ENCODE measurements at places on chromosomes 11 and 22.
A peak's percentile ranks its signal among the peaks of the same experiment; 100 is the strongest.

- DNase-seq = no peak
These were observed 19.5 kb upstream of the CCDC83 start for GRCh38 chr11:85835729-85836128.

DNA sequence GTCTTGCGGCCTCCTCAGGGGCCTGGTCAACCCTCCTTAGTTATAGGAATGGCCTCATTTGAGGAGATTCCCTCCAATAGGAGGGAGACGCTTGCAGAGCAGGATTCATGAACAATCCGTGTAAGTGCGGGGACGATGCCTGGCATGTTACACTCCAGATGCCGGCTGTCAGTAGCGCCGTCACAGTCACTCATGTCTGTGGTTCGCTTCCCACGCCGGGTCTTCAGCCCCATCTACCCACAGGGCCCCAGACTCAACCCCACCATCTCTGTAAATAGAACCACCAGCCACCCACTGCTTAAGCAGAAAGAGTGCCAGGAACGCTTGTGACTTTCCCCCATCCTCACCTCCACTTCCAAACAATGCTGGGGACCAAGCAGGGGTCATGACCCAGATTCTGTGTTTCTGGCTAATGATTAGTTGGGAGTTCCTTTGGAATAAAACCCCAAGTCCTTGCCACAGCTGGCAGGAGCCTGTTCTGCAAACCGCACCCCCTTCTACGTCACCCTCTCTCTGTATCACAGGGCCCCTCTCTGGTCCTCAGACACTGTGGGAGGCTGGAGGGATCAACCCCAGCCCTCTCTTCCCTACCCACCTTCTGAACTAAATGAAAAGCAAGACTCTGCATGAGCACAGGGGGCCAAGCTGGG is 38.8 kb upstream of the TOLLIP start:
- no peak for DNase-seq

GRCh38 chr11:65719871-65720210 is 757 bp downstream of the RNASEH2C start:
- DNase-seq = no peak

- no peak for DNase-seq
These were observed 95.6 kb downstream of the AMBRA1 start for GRCh38 chr11:46498179-46498578.

- DNase-seq = no peak
These were observed 2.1 kb downstream of the ARHGAP42 start for GRCh38 chr11:100689141-100689540.

DNA sequence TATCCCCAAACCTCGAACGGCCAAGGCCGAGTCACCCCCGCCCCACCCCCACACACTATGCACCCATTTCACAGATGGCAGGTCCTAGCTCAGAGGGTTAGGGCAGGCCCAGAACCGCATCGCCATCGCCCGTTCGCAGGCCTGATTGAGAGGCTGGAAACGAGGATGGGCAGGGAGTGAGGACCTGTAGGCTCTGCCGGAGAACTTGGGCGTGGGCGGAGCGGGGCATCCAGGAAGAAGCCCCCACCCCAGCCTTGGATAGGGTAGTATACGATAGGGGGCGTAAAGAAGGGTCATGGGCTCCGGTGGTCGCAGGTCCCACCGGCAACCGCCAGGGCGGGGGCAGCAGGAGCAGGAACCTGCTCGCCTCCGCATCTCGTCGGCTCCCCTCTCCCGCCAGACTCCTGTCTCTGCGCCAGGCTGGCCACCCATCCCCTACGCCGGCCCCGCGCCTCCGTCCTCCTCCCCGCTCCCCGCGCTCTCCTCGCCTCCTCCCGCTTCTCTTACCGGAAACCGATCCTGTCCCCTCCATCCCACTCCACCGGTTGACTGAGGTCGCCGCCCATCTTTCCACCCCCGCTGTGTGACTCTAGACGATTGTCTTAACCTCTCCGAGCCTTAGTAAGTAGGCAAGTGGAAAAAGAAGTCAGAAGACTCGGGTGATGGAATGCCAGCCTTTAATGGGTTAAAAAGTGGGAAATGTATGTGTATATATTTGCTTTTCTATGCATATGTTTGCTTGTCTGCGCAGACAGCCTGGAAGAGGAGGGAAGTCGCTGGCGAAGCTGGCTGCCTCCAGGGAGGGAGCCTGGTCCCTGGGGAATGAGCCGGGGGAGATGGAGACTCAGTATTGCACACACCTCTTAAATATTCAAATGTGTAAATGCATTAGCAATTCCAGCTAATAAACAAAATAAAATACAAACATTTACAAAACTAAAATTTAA is 52.8 kb downstream of the CYTH4 start:
- DNase-seq = no peak

- no peak for DNase-seq
These were observed 1.3 kb upstream of the PATZ1 start for GRCh38 chr22:31347251-31348008.

GRCh38 chr11:92314499-92314898 is 89.9 kb downstream of the FAT3 start:
- no peak for DNase-seq

DNA sequence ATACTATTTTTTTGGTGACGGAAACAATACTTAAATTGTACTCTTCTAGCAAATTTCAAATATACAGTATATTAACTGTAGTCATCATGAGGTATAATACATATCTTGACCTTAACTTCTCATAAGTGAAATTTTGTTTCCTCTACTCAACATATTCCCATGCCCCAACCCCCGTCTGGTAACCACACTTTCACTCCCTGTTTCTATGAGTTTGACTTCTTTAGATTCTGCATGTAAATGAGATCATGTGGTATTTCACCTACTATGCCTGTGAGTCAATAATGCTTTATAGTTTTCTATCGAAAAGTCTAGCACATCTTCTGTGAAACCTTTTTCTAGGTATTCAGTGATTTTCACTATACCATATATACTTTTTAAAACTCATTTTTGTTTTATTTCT is 663.2 kb downstream of the CNTN5 start:
- no peak for DNase-seq

GRCh38 chr11:11971906-11972547 is 36.4 kb downstream of the DKK3 start:
- no peak for DNase-seq

- no peak for DNase-seq
These were observed 151.5 kb downstream of the CCDC34 start for GRCh38 chr11:27211370-27212127.

DNA sequence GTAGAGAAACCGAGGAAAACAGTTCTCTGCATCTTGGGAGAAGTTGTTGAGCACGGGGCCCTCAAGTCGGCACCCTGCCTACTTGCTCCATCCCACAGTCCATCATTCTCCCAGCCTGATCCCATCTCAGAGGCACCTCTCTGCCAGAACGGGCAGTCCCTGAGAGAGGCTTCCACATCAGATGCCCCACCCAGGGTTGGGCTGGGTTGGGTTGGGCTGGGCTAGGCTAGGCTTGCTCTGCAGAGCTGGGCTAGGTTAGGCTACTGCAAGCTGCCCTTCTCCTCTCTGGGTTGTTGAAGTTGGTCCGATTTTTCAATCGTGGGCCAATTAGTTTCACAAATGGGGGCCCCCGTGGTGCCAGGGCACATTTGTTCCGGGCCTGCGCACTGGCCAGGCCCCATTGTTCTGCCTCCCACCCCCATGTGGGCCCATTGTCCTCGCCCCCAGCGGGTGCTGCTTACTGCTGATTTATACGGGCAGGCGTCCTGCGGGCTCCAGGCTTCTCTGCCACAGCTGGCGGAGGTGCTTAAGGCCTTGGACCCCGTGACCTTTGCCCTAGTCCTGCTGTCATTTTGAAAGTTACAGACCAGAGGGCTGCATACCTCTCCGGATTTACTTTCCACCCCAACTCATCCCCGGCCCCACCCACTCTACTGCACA is 63.7 kb upstream of the NNMT start:
- no peak for DNase-seq

GRCh38 chr11:44308923-44309477 is 939 bp downstream of the ALX4 start:
- DNase-seq = no peak

DNA sequence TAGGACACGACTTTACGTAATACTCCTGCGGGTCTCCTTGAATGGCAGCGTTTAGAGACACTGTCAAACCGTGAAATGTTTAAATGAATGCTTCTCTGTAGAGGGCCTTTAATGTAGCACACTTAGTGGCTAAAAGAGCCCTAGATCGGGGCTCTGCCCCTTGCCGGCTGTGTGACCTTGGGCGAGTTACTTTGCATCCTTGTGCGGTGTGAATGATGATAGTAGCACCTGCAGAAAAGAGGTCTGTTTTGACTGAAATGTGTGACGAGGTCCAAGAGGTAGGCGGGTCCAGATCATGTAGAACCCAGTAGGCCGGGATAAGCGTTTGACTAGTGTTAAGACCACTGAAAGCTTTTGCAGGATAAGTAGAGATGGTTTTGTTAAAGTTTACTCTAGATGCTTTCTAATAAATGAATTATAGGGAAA is 866 bp downstream of the MED17 start:
- DNase-seq = no peak

DNA sequence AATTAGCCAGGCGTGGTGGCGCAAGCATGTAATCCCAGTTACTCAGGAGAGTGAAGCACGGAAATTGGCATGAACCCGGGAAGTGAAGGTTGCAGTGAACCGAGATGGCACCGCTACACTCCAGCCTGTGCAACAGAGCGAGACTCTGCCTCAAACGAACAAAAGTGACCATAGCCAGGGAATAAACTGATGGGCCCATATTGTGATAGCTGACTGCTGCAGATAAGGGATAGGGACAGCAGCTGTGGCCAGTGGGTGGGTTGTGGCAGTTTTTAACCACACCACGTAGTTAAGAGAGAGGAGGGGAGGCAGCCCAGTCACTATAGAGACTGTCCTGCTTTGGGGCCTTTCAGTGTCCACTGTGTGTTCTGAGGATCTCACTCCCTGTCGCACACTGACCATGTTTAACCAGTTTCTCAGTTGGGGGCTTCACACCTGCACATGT is 58.9 kb downstream of the PISD start:
- no peak for DNase-seq

DNA sequence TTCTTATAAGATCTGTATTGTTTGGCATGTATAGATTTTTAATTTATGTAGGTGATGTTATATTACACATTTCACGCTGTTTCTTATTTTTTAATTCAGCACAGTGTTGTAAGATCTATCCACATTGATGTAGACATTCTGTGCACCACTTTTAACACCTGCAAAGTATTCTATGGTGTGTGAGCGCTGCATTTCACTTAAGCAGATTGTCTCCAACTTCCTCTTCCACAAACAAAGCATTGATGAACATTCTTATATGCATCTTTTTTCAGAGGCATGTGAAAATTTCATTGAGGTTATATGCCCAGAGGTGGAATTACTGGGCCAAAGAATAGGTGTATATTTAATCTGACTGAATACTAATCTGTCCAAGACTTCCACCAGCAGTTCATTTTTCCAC is 3.4 kb upstream of the POU2AF1 start:
- no peak for DNase-seq

DNA sequence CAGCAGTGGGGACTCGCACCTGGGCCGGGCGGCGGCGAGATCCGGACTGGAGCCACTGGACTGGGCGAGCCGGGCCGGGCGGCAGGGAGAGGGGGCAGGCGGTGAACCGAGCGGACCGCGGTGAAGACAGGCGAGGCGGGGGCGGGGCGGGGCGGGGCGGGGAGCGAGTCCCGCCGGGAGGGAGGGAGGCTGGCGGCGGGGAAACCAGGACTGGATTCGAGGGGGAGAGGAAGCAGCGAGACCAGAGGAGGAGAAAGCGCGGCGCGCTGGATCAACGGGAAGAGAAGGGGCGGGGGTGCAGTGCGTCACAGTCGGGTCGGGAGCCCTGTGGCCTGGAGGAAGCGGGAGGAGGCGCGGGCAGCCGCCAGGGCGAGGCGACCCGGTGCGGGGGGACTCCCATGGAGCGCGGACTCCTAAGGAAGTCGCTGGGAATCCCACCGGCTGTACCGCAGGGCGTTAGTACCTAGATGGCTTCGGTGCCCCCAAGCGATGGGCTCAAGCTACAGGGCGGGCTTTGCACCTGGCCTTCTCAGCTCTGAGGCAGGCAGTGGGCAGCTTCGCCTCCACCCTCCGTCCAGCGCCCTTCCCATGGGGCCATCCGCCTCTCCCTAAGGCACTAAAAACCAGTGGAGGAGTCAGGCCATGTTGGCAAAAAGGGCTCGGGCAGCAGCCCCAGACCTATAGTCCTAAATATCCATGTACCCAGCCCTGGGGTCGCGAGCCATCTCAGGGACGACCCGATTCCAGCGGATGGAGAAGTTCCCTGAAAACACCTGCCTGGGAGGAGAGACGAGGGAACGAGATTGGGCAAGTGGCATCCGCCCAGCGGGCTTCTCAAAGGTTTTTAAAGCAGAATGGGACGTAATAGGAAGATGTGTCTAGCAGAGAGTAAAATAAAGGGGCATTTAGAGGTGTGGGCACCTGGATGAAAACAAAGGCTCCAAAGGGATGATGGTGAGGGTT is at the start of gene TMEM121B:
TMEM121B (minus strand) TSS at position 128 of the 963 bp plus-strand sequence. CDS start 233 bp downstream, outside the sequence.
- peak; percentile 24 for DNase-seq

DNA sequence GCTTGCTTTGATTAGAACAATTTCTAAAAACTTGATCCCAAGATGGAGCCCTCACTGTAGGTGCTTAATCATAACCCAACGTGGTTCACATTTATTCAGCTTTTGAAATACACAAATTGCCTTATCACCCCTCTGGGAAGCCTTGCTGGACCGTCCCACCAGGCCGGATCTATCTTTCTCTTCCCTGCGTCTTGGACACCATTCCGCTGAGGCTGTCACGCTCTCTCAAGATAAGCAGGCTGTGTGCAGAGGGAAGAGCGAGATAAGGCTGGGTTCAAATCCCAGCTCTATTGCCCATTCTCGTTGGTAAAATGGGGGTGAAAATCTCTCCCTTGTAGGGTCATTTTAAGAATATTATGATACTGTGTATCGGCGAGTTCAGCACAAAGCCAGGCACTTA is 20.5 kb upstream of the TP53I11 start:
- DNase-seq = no peak

DNA sequence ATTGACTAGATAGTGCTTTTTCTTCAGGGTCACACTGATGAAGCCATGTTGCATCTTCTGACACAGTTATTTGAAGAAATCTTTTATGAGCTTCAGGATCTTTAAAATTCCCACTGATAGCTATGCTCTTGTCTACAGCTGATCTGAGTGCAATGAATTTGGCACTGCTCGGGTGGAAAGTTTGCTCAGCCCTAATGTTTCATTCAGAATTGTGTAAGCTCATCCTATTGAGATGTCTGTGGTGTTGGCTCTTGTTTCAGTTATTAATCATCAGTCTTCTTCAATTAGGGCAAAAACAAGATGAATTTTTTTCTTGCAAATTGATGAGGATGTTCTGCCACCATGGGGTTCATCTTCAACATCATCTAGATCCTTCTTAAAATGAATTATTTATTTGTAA is 1387.0 kb upstream of the RAG2 start:
- no peak for DNase-seq

DNA sequence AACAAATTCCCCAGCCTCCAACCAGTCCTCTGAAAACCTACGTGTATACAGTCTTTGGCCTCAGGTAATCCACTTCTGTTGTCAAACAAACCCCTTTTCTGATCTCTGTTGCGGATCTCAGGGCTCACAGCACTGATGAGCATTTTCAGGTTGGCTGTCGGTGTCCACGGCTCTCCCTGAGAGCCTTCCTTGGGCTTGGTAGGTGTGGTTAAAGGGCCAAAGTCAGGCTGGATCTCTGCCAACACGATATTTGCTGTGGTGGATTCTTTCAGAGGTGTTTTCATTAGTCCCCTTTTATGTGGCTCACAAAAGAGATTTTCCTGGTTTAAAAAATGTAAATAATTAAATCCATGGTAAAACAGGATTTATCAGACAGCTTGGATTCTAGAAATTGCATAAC is 2.9 kb downstream of the E2F8 start:
- DNase-seq = no peak

All from omental fat pad (tissue), 4 donors.